ENCODE measurements at places on chromosomes 2 and 18. TPM values are rescaled to one million over a fixed set of nuclear protein-coding genes. Genes with fewer than 3 reads are reported as not detected.

AQP12B gene
- not detected for total RNA-seq

GLI2 gene
- not detected for total RNA-seq

SLC19A3 gene
- not detected for total RNA-seq

DNER gene
- total RNA-seq = not detected

AMER3 gene
- total RNA-seq = not detected

SPP2 gene
- not detected for total RNA-seq

KRTCAP3 gene
- total RNA-seq = 27.1 TPM

SPATA3 gene
- not detected for total RNA-seq

ANKRD53 gene
- 0.21 TPM for total RNA-seq

PLGLB1 gene
- 2.8 TPM for total RNA-seq

TMEM18 gene
- 29.4 TPM for total RNA-seq

ARHGEF4 gene
- 3.4 TPM for total RNA-seq

YIPF4 gene
- total RNA-seq = 24.9 TPM

LOXHD1 gene
- total RNA-seq = not detected

LYG2 gene
- total RNA-seq = not detected

FEV gene
- total RNA-seq = not detected

COX7A2L gene
- total RNA-seq = 63.2 TPM

MC4R gene
- not detected for total RNA-seq

RGPD4 gene
- total RNA-seq = 0.08 TPM

NT5DC4 gene
- not detected for total RNA-seq

ADCYAP1 gene
- total RNA-seq = not detected

TMEM17 gene
- total RNA-seq = 0.15 TPM

TTC31 gene
- total RNA-seq = 43.1 TPM

HK2 gene
- 11.1 TPM for total RNA-seq

RAPH1 gene
- total RNA-seq = 2.7 TPM

ANKRD29 gene
- not detected for total RNA-seq

TDRD15 gene
- not detected for total RNA-seq

GCKR gene
- not detected for total RNA-seq

OST4 gene
- 263 TPM for total RNA-seq

C2orf66 gene
- total RNA-seq = not detected

TGFA gene
- not detected for total RNA-seq

POTEC gene
- not detected for total RNA-seq

FAM124B gene
- total RNA-seq = 0.71 TPM

ALLC gene
- not detected for total RNA-seq

RSAD2 gene
- total RNA-seq = 5.6 TPM

TUBA3E gene
- not detected for total RNA-seq

EMX1 gene
- total RNA-seq = not detected

CYB5A gene
- 22.6 TPM for total RNA-seq

CERKL gene
- not detected for total RNA-seq

CDH19 gene
- not detected for total RNA-seq

NPC1 gene
- total RNA-seq = 29.2 TPM

CPO gene
- 0.32 TPM for total RNA-seq

ANKZF1 gene
- total RNA-seq = 274 TPM

IFT172 gene
- total RNA-seq = 11.0 TPM
